Stimulated activated CD8-positive, alpha-beta memory T cell treated with anti-CD3 and anti-CD28 coated beads, Interleukin-4, amount 100 ng/mL, for 48 hours (primary cell): ENCODE measurements at places on chromosomes 16 and 17.

GRCh38 chr16:67942200-67942509 is 1.8 kb downstream of the LCAT start:
- DNase-seq: peak; percentile 62

- no peak for DNase-seq
These were observed 13.7 kb downstream of the SHCBP1 start for GRCh38 chr16:46607529-46607928.

DNA sequence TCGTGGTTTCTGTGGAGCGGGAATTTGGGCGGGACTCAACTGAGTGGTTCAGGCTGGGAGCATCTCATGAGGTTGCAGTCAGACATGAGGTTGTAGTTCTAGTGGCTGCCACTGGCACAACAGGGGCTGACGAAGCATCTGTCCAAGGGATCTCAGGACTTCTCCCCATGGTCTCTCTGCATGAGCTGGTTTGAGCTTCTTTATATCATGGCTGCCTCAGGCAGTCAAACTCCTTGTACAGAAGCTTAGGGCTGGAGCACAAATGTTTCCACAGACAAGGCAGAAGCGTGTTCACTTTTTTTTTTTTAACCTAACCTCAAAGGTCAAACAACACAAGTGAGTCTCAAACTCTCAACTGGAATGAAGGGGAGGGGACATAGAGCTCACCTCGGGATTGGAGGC is 243.3 kb downstream of the MSI2 start:
- no peak for DNase-seq

GRCh38 chr17:5846001-5846400 is 224.2 kb upstream of the WSCD1 start:
- DNase-seq: no peak
